ENCODE measurements at places on chromosomes 11 and 22. TPM values are rescaled to one million over a fixed set of nuclear protein-coding genes. Genes with fewer than 3 reads are reported as not detected.
A peak's percentile ranks its signal among the peaks of the same experiment; 100 is the strongest.

Gene HPX
- total RNA-seq = 1.4 TPM

Gene IFITM10
- 0.64 TPM for total RNA-seq

- DNase-seq = no peak
Observed at GRCh38 chr11:9774591-9775397, 110.9 kb downstream of the SWAP70 start.

DNA sequence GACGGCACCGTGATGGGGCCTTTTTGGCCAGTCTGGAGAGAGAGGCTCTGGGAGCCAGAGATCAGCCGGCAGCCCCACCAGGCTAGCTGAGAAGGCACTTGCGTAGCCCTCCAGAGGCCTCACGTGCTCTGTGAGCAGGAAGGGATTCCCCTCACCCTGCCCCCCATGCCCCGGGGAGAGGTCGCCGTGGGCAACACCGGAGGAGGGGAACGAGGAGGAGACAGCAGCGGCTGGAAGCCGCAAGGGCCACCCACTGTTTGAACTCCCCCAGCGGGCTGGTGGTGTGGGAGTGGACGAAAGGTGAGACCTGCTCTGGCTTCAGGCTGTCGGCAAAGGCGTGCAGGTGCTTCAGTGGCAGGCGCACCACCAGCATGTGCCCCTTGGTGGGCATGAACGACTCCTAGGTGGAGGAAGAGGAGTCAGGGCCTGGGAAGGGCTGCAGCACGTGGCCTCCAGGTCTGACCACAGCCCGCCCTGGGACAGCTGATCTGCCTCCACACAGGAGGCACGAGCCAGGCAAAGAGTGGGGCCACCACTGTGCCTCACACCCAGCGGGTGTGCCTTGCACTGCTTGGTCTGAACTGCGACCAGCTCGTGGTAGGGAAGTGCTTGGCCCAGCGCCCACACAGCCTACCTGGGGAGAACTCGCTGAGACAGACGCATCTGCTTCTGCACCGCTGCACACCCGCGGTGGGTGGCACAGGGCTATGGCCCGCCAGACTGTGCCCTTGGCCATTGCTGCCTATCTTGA is 99.9 kb downstream of the MED15 start:
- DNase-seq = no peak

- DNase-seq = no peak
Observed at GRCh38 chr11:2085251-2086066, 53.7 kb downstream of the IGF2 start.

DNA sequence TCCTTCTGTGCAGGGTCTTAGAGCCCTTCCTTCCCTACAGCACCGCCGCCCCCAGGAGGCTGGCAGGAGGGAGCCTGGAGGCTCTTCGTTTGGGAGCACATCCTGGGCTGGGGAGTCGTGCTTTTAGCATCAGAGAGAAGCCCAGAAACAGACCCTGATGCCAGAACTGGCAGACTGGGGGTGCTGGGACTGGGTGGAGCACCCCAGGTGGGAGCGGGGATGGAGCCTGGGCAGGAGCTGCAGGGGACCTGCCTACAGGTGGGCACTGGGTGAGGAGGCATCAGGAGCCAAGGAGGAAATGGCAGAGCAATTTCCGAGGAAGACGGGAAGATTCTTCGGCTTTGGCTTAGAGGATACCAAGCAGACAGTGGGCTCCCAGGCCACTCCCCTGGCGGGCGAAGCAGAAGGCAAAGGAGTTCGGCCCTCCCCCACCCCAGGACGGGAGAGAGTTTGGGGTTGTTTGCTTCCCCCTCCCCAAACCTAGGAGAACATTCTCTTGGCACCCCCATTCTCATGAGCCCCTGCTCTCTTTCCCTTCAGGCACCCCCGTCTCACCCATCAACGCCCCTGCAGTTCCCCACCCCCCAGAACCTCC is 1.1 kb downstream of the SYT7 start:
- no peak for DNase-seq

- DNase-seq = peak; percentile 46
Observed at GRCh38 chr22:33519071-33519973, 401.0 kb downstream of the LARGE1 start.

- DNase-seq = no peak
Observed at GRCh38 chr11:13944911-13945425, 17.6 kb upstream of the SPON1 start.

DNA sequence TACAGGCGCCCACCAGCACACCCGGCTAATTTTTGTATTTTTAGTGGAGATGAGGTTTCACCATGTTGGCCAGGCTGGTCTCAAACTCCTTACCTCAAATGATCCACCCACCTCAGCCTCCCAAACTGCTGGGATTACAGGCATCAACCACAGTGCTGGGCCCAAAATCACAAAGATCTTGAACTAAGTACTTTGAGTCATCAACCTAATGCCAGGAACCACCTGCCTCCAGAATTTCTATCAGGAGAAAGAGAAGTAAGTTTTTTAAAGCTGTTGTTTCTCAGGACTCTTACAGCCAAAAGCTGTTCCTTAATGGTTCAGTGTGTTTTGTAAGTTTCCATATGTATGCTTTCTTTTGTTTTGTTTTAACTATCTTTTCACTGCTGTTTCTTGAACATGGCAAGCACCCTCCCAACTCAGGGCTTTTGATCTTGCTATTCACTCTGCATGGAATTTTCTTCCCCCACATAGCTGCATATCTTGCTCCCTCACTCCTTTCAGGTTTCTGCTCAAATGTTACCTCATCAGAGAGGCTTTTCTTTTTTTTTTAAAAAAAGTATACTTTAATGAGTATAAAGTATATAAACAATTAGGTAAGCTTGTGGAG is 6.0 kb upstream of the PAK1 start:
- DNase-seq = no peak

DNA sequence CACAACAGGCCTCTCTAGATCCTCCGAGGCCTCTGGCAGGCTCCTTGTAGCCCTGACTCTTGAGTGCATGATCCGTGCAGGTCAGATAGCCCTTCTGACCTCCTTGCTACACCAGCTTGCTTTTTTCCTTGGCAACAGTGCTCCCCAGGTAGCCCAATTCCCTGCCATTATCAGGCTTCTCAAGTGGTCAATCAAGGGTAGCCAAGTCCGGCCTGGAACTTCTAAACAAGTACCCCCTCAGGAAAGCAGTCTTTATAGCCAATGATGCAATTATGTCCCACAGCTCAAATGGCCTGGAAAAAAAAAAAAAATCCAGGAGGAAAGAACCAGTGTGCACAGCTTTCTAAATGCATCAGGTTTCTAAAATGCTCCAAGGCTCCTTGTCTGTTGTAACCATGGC is 59.8 kb downstream of the TENM4 start:
- DNase-seq = no peak

GRCh38 chr22:17258015-17258787 is 39.0 kb upstream of the ADA2 start:
- DNase-seq = no peak

DNA sequence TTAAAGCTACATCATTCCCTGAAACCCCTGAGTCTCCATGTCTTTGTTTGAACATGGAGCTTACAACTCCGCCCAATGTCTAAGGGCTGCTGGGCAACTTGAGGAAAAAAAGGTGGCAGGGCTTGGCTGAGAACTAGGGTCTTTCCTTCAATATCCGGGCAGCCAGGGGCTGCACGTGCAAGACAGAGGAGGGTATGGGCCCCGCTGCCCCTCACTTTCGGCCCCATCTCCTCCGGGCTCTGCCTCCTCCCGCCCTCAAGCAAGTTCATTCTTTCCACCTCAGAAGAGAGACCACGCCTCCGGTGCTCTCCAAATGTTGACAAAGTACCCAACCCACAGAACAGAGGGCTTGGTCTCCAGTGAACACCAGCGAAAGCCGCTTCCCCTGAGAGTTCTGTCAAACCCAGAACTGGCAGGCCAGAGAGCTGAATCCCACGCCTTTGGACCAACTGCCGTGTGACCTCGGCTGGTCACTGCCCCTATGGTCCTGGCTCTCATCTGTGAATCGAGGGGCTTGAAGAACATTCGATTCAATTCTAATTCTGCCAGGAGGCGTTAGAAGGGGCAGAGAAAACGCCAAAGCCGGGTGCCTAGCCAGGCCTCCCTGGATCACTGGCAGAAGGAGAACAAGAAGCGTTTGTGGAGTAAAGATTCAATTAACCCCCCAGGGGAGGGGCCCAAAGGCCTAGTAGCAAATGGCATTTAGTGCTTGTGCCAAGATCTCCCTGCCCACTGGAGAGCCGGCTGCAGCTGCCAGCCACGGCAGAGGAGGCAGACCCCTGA is 7.3 kb downstream of the PDGFB start:
- no peak for DNase-seq

All from endothelial cell (in vitro differentiated cells).